ENCODE measurements at places on chromosomes 1 and 21.

GRCh38 chr1:245288796-245289195 is 134.0 kb downstream of the KIF26B start:
- DNase-seq = no peak

GRCh38 chr1:215863796-215864195 is 296.7 kb downstream of the KCTD3 start:
- DNase-seq = no peak

- DNase-seq = no peak
Measured at GRCh38 chr1:5746611-5747425, 245.4 kb downstream of the NPHP4 start.

- DNase-seq = no peak
Measured at GRCh38 chr1:199522936-199523335, 504.6 kb upstream of the NR5A2 start.

DNA sequence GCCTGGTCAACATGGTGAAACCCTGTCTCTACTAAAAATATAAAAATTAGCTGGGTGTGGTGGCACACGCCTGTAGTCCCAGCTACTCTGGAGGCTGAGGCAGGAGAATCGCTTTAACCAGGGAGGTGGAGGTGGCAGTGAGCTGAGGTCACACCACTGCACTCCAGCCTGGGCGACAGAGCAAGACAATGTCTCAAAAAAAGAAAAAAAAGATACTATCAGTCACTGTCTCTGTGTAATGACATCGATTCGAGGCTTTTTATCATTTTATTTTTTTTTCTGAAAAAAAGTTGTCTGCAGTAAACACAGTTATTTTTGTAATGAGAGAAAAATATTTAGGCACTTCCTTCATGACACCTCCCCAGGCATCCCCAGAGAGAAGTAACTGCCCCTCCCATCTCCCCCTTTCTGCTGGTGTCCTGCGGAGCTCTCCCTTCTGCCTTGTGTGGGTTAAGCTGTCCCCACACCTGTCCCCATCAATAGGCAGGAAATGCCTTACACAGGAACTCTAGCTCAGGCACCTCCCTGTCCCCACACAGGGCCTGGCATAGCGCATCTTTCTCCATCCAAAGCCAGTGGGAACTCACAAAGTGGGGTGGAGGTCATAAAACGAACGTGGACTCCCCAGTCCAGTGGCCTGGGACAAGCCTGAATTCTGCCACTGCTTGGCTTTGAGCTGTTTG is 132.0 kb downstream of the SYF2 start:
- no peak for DNase-seq

DNA sequence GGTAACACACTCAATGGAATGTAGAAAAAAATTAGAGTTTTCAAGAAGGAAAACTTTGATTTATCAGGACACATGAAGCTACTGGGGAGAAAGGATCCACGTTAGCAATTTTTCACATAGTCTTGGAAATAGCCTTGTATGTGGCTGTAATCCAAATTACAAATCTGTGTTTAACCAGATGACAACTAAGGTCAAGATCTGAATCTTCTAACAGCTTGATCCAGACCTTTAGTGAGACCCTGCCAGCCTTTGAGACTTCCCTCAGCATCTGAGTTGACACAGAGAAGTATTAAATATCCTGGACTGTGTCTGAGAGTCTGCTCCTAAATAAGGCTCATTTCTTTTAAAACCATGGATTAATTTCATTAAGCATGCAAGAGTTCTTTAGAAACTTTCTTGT is 135.9 kb upstream of the KCNK2 start:
- DNase-seq = no peak

DNA sequence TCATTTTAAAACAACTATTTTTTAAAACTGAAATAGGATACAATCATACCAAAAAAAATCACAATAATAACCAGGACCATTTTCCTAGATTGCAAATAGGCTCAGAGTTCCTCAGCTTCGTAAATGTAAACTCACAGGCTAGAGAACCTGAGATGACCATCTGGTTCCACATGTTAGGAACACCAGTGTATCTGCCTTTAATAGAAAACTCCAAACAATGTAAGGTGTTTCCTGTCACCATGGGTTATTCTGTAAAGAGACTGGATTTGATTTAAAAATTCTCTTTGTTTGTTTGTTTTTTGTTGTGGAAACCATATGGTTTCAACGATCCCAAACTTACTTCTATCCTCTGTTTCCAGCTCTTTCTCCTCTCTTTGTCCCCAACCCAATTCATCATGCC is 197.5 kb downstream of the ZZZ3 start:
- no peak for DNase-seq

DNA sequence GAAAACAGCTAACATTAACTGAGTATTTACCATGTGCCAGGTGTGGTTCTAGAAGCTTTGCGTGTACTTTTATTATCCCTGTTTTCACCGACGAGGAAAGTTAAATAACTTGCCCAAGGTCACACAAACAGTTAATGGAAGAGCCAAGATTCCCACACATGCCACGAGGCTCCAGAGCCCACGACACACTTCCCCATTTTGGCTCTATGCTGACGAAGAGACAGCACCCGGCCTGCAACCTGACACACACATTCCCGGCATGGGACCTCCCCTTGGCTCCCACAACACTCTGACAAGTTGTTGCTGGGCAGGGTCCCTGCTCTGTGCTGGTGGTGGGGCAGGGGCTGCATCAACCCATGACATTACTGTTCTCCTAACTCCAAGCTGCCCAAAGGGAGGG is 52.8 kb downstream of the RAP1GAP start:
- DNase-seq = no peak

DNA sequence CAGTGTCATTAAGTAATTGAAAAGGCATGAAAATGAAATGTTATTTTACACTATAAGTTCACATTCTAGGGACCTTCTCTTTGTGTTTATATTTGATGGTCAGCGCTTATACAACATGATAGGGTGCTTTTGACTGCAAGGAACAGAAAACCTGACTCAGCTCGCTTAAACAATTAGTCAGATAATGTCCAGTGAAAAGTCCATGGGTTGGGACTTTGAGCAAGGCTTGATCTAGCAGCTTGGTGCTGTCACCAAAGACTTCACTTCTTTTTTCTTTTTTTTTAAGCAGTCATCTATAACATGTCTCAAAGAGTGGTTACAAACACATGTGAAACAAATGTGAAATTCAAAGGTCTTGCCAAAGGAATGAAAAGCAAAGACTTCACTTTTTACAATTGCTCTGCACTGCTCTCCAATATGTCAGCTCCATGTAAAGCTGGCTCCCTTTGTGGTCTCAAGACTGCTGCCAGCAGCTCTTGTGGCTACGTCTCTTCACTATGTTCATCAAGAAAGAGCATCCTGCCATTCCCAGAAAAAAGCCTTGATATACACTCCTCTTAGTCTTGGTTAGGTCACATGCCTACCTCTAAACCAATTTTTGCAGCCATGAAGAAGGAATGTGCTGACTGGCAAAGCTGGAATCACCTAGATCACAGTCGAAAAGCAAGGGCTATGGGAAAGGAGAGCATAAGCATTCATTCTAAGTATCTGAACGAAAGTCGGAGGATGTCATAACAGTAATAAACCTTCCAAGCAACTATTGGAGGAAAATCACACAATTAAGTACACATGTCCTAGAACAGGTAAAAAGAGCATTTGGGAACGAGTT is 15.2 kb downstream of the F3 start:
- DNase-seq = no peak

DNA sequence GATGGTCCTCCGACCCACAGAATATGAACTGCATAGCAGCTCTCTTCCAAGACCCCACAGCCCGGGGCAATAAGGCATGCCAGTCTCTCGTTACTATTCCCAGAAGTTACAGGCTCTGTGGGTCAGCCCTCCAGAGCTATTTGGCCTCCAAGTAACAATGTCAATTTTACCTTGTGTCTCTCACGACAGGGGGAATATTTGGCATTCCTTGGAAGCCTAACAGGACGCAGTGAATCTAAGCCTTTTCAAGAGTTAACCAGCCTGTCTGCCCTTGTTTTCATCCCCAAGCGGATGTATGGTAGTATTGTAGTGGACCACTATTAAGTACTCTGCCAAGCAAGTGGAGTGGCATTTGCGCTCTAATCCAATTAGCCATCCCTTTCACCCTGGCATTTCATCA is 24.4 kb upstream of the GNG4 start:
- DNase-seq = no peak

GRCh38 chr1:41365772-41366454 is 4.7 kb downstream of the FOXO6 start:
- peak; percentile 37 for DNase-seq

GRCh38 chr1:162964901-162965300 is 103.9 kb upstream of the CCDC190 start:
- DNase-seq = no peak

- DNase-seq = no peak
Measured at GRCh38 chr21:35195232-35195631, 146.1 kb upstream of the RUNX1 start.

DNA sequence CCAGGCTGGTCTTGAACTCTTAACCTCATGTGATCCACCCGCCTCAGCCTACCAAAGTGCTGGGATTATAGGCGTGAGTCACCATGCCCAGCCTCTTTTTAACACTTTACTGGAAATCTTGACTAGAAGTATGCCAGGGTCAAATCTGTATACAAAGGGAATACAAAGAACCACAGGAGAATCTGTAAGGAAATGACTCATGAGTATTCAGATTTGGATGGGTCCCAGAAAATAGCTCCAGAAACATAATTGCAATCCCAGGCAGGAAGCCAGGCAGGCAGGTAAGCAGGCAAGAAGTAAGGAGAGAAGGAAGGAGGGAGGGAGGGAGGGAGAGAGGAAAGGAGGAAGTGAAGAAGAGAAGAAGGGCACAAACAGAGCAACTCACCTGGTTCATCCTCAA is 22.8 kb upstream of the TIAM1 start:
- peak; percentile 94 for DNase-seq

DNA sequence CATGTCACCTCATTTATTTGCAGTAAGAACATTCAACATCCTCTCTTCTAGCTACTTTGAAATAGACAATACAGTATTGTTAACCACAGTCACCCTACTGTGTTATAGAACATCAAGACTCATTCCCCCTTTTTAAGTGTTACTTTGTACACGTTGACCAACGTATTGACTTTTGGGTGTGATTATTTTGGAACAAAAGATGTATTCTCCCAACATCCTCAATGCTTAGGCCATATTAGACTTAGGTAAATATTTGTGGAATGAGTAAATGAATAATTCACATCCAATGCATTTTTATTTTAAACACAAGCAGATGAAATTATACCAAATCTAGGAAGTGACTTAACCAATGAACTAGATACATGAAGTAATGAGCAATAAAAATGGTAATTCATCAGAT is 296.6 kb downstream of the CHRM3 start:
- DNase-seq = no peak

- DNase-seq = peak; percentile 25
Measured at GRCh38 chr1:177780096-177780700, 189.7 kb downstream of the SEC16B start.
